Stimulated activated CD4-positive, alpha-beta T cell treated with anti-CD3 and anti-CD28 coated beads, Interleukin-15, amount 100 ng/mL, for 24 hours (primary cell): ENCODE measurements at places on chromosomes 3 and 15.

DNA sequence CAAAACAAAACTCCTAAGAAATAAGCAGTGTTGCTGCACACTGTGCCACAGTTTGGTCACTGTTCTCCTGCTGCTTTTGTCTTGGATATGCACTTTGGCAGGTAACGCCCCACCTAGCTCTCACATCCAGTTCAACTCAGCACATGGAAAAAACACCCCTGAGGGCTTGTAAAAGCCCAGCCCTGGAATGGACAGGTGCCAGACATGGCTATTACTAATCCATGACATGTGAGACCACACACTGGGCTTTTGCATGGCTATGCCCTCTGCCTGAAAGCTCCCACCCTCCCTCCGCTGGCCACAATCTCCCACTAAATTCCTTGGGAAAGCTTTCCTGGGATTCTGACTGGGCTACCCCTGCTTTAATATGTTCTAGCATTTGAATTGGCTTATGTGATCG lies 24.7 kb upstream of the ZBED2 start:
- DNase-seq: no peak

- peak; percentile 36 for DNase-seq
These were observed 4.3 kb upstream of the GPR160 start for GRCh38 chr3:170033489-170033888.

GRCh38 chr15:51803965-51804364 lies 25.5 kb upstream of the TMOD3 start:
- no peak for DNase-seq

- no peak for DNase-seq
These were observed 129.3 kb upstream of the CD96 start for GRCh38 chr3:111412656-111413055.

- no peak for DNase-seq
These were observed 189.4 kb downstream of the FEZF2 start for GRCh38 chr3:62183969-62184368.

GRCh38 chr3:108862865-108863798 lies 40.5 kb downstream of the TRAT1 start:
- peak; percentile 44 for DNase-seq

DNA sequence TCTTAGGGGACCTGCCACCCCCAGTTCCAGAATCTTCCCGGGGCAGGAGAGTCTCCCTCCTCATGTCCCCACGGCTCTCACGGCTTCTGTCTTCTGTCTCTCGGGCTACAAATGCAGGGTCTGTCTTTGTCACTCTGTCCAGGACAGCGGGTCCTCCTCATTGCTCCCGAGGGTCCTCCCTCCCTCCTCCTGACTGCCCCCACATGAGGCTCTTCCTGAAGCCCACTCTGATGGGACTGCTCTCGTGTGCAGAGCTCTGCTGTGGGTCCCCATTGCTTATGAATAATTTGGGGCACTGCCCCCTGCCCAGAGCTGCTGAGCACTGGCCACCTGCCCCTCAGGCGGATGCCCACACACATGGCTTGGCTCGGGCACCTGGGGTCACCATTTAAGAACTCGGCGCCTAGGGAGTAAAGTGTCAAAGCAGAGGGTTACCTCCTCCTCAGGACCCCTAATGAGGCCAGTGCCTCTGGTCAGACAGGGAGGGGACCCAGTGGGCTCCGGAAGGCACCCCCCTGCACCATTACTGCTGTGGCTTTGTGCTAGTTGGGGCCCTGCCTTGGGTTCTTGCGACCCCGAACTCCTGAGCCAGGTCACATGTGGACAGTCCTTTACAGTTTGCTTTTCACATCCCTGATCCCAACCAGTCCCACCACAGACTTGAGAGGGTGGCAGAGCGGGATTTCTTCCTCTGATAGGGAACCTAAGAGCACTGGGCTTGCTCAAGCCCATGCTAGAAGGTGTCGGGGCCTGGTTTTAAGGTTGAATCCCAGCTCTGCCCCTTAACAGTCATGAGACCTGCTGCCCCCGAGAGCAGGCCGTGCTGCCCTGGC lies 22.1 kb downstream of the HDAC11 start:
- DNase-seq: no peak

DNA sequence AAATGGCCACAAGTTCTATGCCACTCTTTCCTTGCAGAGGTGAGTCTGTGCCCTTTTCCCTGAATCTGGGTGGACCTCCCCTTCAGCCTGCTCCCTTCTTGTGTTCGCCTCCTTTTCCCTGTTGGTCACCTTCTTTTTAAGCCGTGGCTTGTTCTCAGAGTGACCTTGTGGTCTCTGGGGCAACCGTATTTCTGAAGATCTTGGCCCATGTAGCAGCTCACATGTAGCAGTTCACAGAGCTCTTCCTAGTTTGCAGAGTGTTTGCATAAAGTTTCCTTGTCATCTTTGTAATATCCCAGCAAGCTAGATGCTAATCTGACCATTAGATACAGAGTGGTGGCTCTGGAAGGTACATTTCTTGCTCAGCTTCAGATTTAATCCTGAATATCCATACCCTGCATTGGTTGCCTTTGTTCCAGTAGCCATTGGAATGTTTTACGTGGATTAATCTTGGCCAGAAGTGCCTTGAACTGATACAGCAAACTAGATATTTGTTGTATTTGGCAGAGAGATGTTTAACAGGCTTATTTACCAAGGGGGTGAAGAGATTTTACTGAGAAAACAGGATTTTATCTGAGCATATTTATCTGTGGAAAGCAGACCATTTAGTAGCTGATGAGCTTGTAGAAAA lies 40.7 kb upstream of the BSN start:
- DNase-seq: no peak

- no peak for DNase-seq
These were observed 253.7 kb downstream of the ROBO1 start for GRCh38 chr3:79514069-79514468.

DNA sequence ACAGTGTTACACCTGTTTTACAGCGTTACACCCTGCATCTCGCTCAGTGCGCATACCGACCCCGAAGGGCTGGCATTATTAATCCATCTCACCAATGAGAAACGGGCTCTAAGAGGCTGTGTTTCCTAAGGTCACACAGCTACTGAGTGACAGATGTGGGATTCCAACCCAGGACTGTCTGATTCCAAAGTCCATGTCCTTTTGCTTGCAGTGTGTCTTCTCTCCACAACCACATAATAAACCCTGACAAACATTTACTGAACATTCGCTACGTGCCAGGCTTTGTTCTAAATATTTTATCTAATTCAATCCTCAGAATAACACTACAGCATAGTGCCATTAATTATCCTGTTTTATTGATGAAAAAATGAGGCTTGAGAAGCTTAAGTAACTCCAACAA lies 79.1 kb downstream of the RAB11A start:
- DNase-seq: no peak

DNA sequence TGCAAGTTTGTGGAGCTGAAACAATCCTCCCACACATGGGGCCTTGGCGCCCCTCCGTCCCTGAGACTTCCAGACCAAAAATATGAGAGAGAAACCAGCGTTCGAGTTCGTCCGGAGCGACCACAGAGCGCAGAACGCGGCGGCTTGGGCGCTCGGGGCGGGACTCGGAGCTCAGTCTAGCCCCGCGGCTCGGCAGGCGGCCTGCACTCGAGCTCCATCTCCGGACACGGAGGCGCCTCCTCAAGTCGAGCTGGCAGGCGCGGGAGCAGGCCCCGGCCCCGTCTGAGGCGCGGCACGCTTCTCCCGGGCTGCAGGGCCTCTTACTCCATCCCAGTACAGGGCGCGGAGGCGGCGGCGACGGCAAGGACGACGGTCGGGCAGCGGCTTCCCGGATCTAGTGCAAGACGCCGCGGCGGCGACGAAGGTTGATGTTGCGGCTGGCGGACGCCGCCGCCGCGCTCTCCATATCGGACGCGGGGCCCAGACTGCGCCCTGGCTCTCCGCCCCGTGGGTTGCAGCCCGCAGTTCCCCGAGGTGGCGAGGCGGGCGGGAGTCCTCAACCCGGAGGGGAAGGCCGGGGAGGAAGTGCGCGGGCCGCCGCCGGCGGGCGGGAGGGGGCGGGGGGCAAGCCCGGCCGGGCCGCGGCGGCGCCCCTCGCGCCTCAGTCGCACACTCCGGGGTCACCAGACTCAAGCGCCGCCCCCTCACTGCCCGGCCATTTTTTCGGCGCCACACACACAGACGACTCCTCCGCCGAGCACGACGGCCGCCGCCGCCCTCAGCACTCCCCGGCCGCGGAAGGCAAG lies 674 bp downstream of the MSL2 start:
- peak; percentile 80 for DNase-seq

DNA sequence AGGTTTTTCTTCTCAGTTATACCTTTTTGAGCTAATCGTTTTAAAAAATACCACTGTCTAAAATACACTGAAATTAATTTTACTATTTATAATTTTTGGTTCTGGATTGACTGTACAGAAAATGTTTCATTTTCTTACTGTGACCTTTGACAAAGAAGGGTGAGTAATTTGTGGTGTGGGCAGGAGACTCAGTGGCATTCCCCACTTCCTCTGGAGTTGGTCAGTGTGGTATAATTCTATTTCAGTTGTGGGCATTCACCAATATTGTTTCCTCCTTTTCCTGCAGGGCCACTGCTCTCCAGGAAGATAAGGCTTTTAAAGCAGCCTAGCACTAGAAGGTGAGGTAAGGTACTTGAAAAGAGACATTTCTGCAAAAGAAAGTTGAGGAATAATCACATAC lies 6.5 kb downstream of the DAG1 start:
- peak; percentile 25 for DNase-seq

- DNase-seq: no peak
These were observed 51.8 kb downstream of the ONECUT1 start for GRCh38 chr15:52738311-52738710.

GRCh38 chr3:188469228-188469885 lies 315.4 kb downstream of the LPP start:
- DNase-seq: no peak

GRCh38 chr3:133271539-133271938 lies 128.3 kb upstream of the BFSP2 start:
- no peak for DNase-seq

GRCh38 chr3:167761302-167761701 lies 25.8 kb downstream of the SERPINI1 start:
- DNase-seq: no peak

DNA sequence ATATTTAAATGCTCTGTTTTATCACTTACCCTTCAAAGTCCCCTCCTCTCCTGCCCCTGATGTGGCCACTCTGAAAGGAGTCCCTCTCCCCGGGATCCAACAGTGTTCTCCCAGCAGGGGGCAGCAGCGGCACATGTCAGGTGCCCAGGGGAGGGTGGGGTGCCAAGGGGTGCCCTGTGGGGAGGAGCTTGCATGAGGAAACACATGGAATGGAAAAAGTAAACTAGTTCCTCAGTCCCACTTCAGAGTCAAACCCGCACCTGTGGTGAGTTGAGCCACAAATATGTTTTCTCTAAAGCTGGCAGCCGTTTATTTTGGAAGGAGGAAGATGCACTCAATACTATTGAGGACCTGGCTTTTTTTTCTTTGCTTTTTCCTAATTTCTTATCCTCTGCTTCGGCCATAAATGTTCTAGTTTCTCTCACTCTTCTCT lies 30.1 kb upstream of the NRROS start:
- peak; percentile 97 for DNase-seq

DNA sequence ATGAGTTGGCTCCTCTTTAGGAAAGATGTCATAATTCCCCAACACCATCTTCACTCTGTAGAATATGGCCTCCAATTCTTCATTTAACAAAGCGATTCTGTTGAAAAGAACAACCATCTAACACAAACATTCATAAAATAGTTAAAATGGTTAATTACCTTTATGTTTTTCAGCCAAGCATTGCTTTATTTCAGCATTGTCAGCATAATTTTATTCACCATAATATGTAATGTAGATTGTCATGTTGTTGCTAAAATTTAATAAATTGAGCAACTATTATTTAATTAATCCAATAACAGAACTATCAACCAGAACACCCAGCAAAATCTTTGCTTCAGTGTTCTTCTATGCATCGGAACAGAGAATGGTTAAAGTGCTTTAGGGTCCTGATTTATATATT lies 46.2 kb upstream of the EPHA3 start:
- DNase-seq: no peak

DNA sequence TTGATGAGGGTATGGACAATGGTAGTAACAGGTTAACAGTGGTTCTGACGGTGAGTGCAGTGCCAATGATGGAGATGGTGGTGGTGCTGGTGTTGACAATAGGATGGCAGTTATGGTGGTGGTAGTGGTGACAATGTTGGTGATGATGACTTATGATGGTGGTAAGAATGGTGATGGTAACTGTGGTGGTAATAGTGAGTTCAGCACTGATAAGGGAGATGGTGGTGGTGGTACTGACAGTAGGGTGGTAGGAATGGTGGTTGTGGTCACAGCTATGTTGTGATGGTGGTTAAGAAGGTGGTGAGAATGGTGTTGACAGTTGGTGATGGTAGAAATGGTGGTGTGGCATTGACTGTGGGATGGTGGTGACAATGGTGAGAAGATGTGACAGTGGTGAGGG lies 13.4 kb upstream of the INSYN1 start:
- DNase-seq: no peak

DNA sequence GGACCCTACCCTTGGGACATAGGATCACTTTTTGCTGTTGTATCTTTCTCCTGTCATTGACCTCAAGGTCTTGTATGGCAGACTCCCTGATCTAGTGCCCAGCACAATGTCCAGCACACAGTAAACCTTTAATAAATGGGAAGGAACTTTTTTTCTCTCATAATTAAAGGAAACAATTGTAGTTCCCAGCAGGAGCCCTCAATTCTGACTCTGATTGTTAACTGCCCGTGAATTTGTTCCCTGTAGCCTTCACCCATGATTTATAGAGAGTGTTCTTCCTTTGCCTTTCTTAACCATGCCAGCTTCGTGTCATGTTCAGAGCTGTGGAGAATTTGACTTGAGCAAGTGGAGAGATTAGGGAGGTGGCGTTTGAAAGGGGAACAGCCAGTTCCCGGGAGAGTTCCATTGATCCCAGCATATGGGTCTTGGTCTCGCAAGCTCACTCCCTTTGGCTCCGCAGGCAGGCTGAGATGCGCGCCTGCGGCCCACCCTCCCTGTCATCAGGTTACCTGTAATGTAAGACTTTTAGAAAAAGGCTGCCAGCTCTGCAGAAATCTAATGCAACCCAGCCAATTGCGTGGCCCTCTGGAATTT lies 182.6 kb downstream of the TP63 start:
- DNase-seq: no peak

- DNase-seq: peak; percentile 20
These were observed 378.2 kb upstream of the AZI2 start for GRCh38 chr3:28726840-28727239.

- no peak for DNase-seq
These were observed 283.8 kb upstream of the ADAMTS9 start for GRCh38 chr3:64971602-64972001.

DNA sequence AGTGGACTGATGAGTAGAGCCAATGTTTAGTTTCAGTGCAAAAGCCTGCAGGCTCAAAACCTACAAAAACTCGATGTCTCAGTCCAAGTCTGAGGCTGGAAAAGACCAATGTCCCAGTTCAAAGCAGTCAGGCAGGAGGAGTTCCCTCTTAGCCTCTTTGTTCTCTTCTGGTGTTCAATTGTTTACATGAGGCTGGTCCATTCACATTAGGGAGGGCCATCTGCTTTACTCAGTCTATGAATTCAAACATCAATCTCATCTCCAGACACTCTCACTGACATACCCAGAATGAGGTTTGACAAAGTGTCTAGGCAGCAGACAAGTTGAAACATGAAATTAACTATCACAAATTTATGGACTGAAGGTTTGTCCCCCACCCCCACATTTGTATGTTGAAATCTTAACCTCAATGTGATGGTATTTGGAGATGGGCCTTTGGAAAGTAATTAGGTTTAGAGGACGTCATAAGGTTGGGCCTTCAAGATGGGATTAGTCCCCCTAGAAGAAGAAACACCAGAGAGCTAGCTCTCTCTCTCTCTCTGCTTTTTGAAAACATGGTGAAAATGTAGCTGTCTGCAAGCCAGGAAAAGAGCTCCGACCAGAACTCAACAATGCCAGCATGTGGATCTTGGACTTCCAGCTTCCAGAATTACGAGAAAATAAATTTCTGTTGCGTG lies 438.5 kb upstream of the RGMA start:
- no peak for DNase-seq

GRCh38 chr15:62999923-63000561 lies 42.5 kb upstream of the TPM1 start:
- no peak for DNase-seq
